ENCODE measurements at places on chromosomes 2 and 18.

GRCh38 chr18:63234841-63235240 is 84.7 kb downstream of the BCL2 start:
- DNase-seq, result no peak

DNA sequence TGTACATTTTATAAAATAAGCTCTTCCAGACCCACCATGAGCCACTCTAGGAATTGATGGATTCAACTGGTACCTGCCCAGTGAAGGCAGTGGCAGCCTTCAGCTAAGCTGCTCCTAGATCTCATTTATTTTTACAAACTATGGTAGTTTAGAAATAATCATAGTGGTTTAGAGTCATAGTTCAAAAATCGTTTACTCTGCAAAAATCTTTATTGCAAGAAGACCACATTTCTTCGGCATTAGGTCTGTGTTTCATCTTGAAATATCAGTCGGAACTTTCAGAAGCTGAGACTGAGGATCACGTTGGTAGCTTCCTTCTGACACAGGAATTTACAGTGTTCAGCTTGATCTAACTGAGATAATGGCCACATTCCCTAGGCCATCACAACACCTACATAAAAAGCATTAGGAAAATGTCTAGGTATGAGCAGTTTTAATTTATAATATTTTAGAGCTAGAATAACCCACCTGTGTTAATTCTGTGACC is 206.2 kb upstream of the PID1 start:
- DNase-seq, result no peak

DNA sequence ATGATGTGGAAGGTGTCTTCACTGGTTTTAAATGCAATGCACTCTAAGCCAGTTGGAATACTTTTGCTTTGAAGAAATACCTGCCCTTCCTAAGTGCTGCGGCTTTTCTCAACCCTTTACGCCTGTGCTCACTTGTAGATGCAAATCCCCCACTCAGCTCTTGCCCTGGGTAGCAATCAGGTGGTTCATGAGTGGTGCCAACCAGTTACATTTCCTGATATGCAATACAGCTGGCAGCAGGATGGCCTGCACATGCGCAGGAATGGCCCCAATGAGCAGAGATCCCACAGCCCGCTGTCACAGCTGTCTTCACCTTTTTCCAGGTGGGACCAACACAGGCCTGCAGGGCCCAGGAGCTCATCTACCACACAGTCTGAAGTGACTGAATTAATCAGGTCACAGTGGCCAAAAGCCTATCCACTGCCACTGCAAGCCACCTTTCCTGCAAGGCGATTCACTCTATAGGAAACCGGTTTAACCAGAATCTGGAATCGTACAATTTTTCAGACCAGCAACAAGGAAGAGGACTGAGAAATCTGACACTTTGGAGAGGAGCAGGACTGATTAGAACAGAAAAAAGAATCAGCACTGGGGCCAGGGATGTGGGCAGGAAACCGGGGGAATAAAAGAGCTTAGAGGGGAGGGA is 247.8 kb downstream of the MYT1L start:
- no peak for DNase-seq

- no peak for DNase-seq
Observed at GRCh38 chr2:25707927-25708590, 34.7 kb upstream of the DTNB start.

DNA sequence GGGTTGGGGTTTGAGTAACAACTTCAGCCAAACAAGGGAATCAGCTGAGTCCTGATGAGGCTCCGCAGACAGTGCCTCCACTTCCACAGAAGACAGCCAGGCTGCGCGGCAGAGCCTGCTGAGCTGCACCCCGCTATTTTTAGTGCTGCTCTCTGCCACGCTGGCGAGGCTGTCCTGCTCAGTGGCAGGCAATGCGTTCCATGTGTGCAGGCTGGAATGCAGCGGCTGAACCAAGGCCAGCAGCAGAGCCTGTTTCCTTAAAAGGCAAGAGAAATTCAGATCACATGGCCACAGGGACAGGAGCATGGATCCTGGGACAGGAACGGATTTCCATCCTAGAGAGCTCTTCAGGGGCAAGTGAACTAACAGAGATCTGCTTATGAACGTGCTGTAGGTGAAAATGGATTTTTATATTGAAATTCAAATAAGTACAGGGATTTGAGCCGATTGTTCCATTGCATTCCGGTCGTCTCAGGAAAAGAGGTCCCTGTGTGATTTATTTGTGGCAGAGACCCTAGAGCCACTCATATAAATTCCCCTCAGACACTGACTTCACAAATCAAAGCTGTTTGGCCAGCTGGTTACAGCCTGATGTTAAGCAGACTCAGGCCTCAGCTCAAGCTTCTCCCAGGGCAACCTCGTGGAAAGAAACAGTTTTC is 98.7 kb downstream of the COL6A3 start:
- peak; percentile 98 for DNase-seq

DNA sequence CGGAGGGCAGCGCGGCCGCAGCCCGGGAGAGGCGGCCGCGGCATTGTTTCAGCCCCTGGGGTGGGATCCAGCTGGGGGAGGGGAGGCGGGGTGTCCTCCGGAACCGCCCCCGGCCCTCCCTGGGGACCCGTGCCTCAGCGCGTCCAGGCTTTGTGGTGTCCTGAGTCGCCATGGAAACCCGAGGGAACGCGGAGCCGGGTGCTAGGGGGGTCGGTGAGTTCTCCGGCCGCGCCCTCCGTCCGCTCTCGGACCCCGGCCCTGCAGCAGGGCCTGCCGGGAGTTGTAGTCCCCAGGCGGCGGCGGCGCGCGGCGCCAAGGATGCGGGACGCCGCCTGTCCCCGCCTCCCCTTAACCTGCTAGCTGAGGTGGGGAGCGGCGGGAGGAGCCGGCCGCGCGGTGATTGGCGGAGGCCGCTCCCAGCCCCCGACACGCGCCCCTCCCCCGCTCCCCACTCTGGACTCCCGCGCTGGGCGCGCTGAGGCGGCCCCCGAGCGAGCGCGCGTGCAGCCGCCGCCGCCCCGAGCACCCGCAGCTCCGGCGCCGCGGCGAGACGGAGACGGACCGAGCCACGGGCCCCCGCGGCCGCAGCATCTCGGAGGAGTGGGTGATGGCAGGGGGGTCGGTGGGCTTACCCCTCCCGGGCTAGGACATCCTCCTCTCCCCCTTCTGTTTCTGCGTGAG is at the start of gene DPYSL5:
Gene DPYSL5, plus strand, starts transcription at position 478 of the 681 bp plus-strand sequence. CDS start 50,368 bp downstream, outside the sequence.
- no peak for DNase-seq

GRCh38 chr18:6575908-6576307 is 153.6 kb upstream of the ARHGAP28 start:
- no peak for DNase-seq

- DNase-seq, result no peak
Observed at GRCh38 chr18:62525608-62526007, 2.8 kb downstream of the ZCCHC2 start.

DNA sequence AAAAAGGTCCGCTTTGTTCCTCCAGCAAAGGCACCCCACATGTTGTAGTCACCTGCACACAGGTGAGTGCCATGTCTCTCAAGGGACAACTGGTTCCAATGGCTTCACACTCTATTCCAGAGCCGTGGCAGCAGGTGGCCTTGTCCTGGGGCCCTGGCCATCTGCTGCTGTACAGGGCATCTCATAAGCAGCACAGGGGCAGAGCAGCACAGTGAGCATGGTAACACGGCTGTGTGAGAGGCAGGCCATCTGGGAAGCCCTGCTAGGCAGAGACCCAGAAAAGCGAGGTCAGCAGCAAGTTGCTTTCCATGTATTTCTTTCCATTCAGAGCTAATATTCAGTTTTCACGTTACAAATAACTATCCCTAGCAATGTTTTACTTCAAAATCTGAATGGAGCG is 54.7 kb downstream of the CMPK2 start:
- DNase-seq, result no peak

- no peak for DNase-seq
Observed at GRCh38 chr2:237556773-237557632, 9.4 kb upstream of the PRLH start.

DNA sequence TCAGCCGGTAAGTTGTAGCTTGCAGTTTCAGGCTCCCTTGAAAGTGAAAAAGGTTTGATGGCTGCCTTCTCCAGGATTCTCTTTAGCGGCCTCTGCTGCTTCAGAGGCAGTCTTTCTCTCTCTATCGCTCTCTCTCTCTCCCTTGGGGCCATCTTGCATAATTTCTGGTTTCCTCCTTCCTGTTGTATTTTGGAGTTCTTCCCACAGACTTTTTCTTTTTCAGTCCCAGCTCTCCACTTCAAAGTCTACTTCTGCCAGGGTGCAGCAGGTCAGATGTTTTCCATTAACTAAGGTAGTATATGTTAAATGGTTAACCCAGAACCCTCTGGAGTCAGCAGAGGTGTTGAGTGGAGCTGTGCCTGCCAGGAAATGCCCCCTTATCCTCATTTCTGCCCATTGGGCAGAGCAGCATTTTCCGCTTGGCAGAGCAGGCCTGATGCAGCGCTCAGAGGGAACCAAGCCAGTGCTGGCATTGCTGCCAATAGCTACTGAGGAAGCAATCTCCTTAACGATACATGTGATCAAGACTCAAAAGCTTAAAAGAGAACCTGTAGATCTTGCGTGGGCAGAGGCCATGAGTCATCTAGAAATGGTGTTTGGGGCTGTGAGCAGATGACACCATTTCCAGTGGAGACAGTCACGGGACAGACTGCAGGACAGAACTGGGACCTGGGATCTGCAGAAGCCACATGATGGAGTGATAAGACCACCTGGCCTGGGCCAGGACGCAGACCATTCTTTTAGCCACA is 20.8 kb downstream of the DBI start:
- peak; percentile 85 for DNase-seq

GRCh38 chr2:1856922-1857321 is 112.6 kb upstream of the PXDN start:
- DNase-seq, result peak; percentile 11

DNA sequence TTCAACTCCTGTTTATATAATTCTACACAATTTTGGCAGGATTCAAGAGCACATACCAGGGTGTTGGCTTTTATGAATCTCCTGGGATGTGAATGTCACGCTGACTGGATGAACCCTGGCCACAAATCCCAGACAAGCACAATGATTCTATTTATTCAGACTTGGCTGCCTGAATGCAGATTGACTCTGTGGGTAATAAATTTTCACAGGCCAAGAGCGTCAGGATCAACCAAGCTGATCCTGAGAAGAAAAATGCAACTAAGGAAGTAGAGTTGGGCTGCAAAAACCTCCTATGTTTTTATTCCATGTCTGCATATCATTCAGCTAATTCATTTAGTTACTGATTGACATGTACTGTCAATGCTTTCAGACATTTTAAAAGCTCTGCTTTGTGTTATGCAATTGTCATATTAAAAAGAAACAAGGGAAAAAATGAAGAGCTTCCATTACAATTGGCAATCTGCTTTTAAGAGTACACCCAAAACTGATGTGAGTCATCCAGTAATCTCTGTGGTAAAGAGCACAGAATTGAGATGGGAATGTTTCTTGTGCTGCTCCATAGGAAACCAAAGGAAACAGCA is 173.0 kb upstream of the REV1 start:
- DNase-seq, result peak; percentile 100

DNA sequence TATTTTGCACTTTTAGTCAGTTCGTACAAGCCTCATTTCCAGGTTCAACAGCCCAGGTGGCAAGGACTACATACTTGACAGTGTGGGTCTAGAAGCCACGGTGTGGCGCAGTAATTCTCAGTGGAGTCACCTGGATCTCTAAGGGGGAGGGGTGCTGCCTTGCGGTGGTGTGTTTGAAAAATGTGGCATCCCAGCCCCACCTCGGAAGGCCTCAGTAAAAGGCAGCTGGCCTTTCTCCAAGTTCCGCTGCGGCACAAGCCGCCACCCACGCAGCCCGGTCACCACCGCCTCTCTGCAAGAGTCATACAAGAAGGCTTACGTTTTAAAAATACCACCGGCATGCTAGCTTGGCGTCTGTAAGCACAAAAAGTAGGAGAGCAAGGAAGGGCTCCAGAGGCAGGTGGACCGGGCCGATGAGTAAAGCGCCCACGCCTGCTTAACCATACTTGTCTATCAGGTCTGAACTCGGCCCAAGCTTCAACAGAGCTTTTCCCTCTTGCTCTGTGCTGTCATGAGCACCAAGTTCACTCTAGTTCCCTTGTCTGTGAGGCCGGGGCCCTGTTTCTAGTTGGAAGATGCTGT is 49.5 kb downstream of the SPRED2 start:
- peak; percentile 89 for DNase-seq

DNA sequence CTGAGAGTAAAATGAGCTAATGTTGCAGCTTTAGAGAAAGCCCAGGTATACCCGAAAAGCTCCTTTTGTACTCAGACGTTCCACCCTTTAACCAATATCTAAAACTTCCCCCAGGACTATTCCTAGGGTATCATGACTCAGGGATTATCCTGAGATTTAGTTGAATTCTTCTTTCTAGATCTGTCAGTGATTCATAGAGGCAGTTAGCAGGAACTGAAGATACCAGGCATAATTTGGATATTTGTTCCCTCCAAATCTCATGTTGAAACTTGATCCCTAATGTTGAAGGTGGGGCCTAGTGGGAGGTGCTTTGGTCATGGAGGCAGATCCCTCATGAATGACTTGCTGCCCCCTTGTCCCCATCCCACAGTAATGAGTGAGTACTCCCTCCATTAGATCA is 161.2 kb upstream of the LRP1B start:
- DNase-seq, result peak; percentile 3

GRCh38 chr2:26683583-26683982 is 8.9 kb upstream of the KCNK3 start:
- no peak for DNase-seq

GRCh38 chr2:71784734-71785511 is 331.6 kb downstream of the DYSF start:
- peak; percentile 50 for DNase-seq

DNA sequence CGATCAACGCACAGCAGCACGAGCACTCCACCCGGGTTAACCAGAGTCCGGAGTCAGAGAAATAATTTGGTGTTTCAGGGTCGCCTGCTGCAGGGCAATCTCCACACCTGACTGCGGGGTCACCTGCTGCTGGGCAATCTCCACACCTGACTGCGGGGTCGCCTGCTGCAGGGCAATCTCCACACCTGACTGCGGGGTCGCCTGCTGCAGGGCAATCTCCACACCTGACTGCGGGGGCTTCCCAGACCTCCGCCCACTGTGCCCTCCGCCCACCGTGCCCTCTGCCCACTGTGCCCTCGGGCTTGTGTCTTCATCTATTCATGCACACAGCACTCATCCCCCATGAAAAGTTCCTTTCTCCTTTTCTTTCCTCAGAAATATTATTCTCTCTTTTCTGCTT is 500.2 kb upstream of the SALL3 start:
- DNase-seq, result no peak

- no peak for DNase-seq
Observed at GRCh38 chr2:14015113-14015630, 617.3 kb upstream of the LRATD1 start.

GRCh38 chr2:188511346-188511745 is 219.7 kb downstream of the GULP1 start:
- DNase-seq, result no peak

All from AG10803 (cell line).